Activated CD4-positive, alpha-beta T cell treated with anti-CD3 and anti-CD28 coated beads for 24 hours (primary cell): ENCODE measurements at places on chromosomes 11 and 22.

DNA sequence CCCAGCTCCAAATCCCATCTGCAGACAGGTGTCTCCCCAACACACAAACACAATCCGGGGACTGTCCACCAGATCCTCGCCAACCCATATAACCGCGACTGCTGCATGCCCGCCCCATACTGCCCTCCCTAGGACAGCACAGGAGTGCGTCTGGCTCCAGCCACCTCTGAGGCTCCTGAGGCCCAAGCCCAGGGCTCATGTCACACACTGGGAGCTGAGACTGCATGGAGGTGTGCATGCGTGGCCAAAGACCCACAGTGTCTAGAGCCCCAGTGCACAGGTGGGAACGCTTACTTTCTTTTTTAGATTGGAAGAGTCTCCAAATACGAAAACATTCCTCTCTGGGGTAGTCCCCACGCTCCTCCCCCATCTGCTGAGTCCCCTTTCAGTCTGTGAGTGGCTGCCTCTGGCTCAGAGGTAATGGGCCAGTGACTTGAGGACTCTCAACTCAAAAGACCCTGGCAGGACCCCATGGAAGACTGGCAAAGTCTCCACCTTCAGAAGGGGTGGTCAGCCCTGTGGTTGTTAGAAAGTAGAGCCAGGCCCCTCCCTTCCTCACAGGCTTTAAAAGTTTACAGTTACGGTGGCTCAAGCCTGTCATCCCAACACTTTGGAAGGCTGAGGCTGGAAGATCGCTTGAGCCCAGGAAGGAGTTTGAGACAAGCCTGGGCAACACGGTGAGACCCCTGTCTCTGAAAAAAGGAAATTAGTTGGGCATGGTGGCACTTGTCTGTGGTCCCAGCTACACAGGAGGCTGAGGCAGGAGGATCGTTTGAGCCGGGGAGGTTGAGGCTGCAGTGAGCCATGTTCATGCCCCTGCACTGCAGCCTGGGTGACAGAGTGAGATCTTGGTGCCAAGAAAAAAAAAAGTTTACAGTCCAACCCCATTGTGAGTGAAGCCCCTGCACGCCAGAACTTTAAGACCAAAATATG is 2.3 kb downstream of the CBX7 start:
- no peak for DNase-seq

DNA sequence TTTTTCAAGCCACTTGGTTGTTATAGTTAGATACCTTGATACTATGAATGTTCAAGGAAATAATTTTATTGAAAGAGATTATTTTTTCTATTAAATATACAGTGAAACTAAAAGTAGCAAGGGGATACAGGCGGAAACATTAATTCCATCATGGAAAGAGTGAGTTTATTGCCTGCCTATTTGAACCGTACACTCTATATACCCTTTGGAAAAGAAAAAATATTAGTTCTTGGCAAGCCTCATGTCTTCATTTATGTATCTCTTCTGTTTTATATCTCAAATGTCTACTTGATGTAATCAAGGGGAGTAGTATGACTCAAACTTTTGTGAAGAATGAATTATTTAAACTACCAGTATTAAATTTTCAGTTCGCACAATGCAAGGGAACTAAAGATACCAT is 54.0 kb downstream of the GAS2 start:
- DNase-seq, result no peak

GRCh38 chr11:132450631-132451030 is 1080.2 kb downstream of the NTM start:
- no peak for DNase-seq

DNA sequence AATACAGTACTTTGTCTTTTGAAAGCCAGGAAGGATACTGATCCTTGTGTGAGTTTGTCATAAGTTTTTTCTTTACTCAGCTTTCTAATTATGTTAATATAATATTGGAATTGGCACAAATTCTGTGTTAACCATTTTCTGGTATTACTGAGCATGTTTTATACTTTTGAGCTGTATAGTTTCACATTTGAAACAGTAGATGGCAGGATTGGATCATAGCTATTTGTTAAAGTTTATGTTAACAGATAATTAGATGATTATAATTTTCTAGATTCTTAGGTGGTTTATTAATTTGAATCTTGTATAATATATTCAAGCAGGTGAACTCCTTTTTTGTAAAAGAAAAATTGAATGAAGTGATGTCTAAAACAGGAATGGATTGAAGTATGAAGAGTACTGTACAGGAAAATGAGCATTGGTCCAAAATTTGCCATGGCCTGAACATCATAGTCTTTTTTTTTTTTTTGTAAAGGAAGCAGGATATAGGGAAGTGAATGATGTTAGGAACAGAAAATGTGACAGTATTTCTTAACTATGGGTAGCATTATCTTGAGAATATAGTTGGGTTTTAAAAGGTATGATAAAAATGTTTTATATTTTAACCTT is 102.0 kb downstream of the CYP2R1 start:
- DNase-seq, result no peak

DNA sequence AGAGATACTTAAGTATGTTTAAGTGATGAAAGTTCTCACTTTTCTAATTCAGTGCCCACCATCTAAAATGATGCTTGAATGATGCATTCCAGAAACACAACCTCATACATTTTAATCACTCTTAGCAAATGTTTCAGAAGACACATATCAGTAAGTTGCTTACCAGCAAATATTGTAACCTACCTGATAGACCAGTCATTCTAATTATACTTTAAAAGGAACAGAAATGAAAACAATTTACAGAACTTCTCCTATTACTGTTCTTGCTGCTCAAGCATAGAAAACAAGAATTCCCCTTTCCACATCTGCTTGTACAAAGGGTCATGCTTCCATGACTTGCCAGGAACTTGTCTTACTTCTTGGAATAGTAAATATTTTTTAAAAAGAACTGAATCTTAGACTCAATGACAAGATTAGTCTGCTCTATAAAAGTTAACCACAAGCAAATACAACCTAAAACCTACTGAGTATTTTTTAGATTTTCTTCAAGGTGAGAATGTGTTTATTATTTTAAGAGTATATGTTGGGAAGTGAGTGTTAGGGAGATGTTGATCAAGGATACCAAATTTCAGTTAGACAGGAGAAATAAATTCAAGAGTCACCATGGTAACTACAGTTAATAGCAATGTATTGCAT is 82.0 kb upstream of the SC5D start:
- no peak for DNase-seq

DNA sequence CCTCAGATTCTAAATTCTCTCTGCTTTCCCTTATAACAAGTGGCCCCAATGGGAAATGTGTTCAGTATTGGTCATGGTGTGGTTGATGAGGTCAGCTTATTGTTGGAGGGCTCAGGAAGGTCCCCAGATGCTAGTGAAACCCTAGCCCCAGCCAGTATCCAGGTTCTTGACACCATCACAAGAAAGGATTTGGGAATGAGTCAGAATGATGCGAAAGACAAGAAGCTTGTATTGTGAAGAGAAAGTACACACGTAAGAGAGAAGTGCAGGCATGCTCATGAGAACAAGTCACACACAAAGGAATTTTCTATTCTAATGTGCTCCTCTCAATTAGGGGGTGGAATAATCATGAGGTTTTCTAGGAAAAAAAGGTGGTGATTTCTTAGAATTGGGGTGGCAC is 34.9 kb upstream of the TRPC6 start:
- DNase-seq, result no peak

- no peak for DNase-seq
These were observed 9.5 kb upstream of the OSBP2 start for GRCh38 chr22:30685178-30685577.

GRCh38 chr11:47305734-47306483 is 36.0 kb downstream of the MADD start:
- no peak for DNase-seq

- DNase-seq, result no peak
These were observed 21.2 kb downstream of the SLC5A12 start for GRCh38 chr11:26700574-26701235.

GRCh38 chr22:24873226-24873625 is 67.2 kb downstream of the SGSM1 start:
- no peak for DNase-seq

DNA sequence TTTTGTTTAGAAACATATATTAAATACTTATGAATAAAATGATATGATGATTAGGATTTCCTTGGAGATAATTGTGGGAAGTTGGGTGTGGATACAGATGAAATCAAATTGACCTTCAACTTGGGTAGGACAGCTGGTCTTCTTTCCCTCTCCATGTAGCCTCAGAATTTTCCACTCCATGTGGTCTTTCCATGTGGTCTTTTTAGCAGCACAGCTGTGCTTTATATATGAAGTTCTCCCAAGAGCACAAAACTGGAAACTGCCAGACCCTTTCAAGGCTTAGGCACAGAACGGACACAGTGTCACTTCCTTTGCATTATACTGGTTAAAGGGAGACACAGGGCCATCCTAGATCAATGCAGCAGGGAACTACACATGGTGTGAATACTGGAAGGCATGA is 28.6 kb downstream of the FAM76B start:
- no peak for DNase-seq

- no peak for DNase-seq
These were observed 27.2 kb downstream of the GRIK4 start for GRCh38 chr11:120538707-120539106.
